Stimulated activated CD8-positive, alpha-beta memory T cell treated with anti-CD3 and anti-CD28 coated beads, Interleukin-4, amount 100 ng/mL, for 48 hours (primary cell): ENCODE measurements at places on chromosomes 13 and 19.

DNA sequence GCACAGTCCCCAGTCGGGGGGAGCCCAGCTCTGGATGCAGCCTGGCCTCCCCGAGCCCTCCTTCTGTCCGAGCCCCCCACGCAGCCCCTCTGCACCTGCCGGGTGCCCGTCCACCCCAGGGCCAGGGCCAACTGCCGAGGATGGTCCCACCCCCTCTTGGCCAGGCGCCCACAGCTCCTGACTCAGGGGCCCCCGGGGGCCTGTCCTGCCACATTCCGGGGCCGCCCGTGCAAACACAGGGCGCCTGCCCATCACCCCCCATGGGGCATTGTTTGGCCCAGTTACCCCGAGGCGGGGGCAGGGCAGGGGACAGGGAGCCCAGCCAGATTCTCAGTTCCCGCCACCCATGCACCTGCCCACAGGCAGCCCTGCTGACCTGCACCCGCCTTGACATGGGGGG is 5.3 kb upstream of the TCF3 start:
- DNase-seq = no peak

DNA sequence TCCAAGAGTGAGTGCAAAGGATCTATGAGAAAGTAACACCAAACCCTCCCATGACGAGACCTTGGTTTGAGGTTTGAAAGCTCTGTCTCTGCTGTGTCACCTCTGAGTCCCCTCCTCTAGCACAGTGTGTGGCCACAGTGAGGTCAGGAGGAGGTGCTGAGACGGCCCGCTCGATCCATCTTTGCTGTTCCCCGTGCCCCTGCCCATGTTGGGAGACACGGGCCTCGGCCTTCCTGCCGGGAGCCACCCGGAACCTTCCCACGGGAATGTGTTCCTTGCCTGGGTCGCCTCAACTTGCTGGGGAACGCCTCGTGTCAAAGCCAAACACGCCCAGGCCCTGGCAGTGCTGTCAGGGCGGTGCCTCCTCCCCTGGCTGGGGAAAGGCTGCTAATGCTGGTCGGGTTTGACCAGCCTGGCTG is 10.1 kb downstream of the NANOS3 start:
- DNase-seq = peak; percentile 45

- no peak for DNase-seq
Measured at GRCh38 chr13:23770973-23771372, 118.2 kb downstream of the MIPEP start.

DNA sequence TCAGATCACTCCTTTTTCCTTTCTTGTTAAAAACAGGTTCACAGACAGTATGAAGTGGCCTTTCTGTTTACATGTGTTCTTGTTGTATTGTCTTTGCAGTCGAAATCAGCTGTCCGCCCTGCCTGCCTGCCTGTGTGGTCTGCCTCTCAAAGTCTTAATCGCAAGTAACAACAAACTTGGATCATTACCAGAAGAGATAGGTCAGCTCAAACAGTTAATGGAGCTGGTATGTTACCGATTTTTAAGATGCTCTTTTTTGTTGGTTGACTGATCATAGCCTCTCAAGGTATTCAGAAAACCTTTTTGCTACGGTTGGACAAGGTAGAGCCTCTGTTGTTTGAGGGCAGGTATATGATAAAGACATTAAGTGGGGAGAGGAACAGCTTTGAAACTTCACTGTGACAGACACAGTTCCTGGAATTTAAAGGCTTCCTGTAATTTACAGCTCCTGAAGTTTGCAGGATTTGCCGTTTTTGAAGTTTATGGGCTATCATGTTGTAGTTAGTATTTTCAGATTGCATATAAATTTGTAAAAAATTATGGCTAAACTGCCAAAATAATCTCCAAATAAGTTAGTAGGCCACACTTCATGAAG is 116.1 kb downstream of the LRCH1 start:
- no peak for DNase-seq

GRCh38 chr13:112012016-112012704 is 54.8 kb upstream of the SOX1 start:
- DNase-seq = no peak

DNA sequence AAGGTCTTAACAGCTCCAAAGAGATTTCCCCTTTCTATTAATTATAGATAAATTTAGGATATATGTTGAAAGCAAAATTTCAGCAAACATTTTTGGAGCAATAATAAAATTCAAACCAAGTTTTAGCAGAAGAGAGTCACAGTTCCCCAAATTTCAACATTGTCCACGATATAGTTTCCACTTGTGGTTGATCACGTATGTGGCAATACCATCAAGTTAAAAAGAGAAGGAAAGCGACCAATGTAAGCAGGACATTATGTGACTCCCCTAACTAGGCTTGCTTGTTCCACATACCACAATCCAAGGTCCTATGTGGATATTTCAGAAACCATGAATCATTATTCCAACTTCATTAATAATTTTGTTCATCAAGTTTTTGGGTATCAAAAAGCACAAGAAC is 52.8 kb downstream of the ELF1 start:
- no peak for DNase-seq

- DNase-seq = no peak
Measured at GRCh38 chr19:52070496-52070895, 21.9 kb upstream of the ZNF432 start.

GRCh38 chr19:7177926-7178325 is 108.4 kb downstream of the ZNF557 start:
- DNase-seq = no peak

- peak; percentile 67 for DNase-seq
Measured at GRCh38 chr13:40306817-40307216, 359.6 kb downstream of the FOXO1 start.

DNA sequence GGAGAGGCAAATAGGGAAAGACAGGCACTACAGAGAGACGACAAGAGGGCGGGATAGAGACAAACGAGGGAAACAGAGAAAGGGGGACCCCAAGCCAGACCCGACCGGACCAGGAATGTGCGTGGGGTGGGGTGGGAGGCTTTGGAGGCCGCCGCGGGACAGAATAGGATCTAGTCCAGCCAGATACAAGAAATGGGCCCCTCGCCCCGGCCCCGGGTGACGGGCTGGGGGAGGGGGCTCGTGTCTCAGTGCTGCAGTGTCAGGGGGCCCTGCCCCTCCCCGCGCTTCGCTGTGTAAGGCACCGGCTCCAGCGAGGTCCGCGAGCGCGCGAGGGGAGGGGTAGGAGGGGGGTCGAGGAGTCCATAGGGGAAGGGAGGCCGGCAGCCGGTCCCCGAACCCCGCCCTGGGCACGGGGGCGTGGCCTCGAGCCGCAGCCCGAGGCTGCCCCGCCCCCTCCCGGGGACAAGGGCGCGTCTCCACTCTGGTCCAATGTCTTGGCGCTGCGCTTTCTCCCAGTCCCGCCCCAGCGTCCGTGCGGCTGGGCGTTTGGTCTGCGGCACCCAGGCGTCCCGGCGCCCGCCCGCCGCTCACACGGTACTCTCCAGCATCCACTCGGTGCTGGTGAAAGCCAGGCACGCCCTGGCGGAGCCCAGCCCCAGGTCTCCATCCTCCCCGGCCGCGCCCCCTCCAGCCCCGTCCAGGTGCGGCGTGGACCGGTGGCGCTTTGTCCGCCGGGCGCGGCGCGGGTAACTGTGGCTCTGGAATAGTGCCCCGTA is 11.0 kb downstream of the IFNL1 start:
- DNase-seq = no peak

GRCh38 chr13:100338275-100338674 is 249.4 kb downstream of the PCCA start:
- no peak for DNase-seq

DNA sequence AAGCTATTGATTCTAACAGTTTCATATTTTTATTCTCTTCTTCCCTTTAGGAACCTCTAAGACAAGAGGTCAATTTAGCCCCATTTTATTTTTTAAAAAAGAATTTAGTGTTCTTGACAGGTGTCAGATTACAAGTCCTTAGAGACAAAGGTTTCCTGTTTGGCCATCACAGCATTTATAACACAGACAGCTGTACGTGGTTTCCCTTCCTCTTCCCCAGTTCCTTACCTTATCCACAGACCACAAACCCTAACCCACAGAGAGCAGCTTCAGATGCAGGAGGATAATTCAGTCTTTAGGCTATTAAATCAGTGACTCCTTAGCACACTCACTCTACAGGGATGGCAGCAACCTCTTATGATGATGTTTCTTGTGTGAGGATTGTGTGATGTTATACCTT is 1210.1 kb downstream of the DIAPH3 start:
- DNase-seq = no peak

GRCh38 chr19:6374161-6374709 is 1.5 kb downstream of the PSPN start:
- DNase-seq = no peak

- DNase-seq = no peak
Measured at GRCh38 chr13:76339649-76340048, 546.6 kb downstream of the KCTD12 start.

DNA sequence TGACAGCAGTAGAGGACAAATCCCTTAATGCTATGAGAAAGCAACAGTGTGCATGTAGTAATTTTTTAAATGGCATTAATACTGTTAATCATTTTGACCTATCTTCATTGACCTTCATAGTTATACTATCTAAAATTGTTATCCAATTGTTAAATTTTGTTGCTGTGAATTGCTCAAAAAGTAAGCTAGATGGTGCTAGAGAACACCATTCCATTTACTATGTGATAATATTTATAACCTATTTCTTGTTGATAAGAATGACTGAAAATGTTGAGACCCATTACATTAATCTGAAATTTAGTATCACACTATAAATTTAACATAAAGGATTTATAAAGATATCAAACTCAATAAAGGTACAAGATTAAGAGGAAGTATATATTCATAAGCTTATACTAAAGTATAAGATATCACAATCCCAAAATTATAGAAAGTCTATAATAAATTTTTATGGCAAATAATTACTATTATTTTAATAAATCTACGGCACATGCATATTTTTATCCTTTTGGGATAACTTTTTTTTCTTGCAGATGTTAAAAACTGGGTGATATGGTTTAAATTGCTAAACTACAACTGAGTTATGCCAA is 1573.3 kb downstream of the PCDH9 start:
- no peak for DNase-seq
